ENCODE measurements at places on chromosomes 5 and 9. TPM values are rescaled to one million over a fixed set of nuclear protein-coding genes. Genes with fewer than 3 reads are reported as not detected.

Gene LAMC3
- 0.06 TPM for total RNA-seq

Gene ZNF366
- 3.3 TPM for total RNA-seq

Gene SPINK14
- not detected for total RNA-seq

Gene POLR3G
- total RNA-seq, result 0.42 TPM

Gene CTSV
- not detected for total RNA-seq

Gene APBB3
- total RNA-seq, result 11.4 TPM

Gene PAX5
- total RNA-seq, result not detected

Gene SNX18
- 93.3 TPM for total RNA-seq

Gene SH3GLB2
- 92.3 TPM for total RNA-seq

Gene SAP30L
- 52.9 TPM for total RNA-seq

Gene TMEM8B
- total RNA-seq, result 10.0 TPM

Gene ANKRD55
- 0.66 TPM for total RNA-seq

Gene SPATA31C1
- not detected for total RNA-seq

Gene FOXD1
- total RNA-seq, result 23.4 TPM

Gene NKD2
- total RNA-seq, result 3.0 TPM

Gene ARHGEF37
- 22.0 TPM for total RNA-seq

Gene NPR3
- 0.65 TPM for total RNA-seq

Gene FGD3
- total RNA-seq, result 5.0 TPM

Gene LCN15
- total RNA-seq, result not detected

Gene TPPP
- 28.7 TPM for total RNA-seq

Gene C5orf47
- not detected for total RNA-seq

Gene ADGRD2
- total RNA-seq, result not detected

Gene RC3H2
- 58.1 TPM for total RNA-seq

Gene FOXD4L5
- not detected for total RNA-seq

Gene KLF9
- 167 TPM for total RNA-seq

Gene PCAT7
- not detected for total RNA-seq

Gene ZNF367
- total RNA-seq, result 2.5 TPM

Gene PFN3
- not detected for total RNA-seq

Gene SLC28A3
- not detected for total RNA-seq

Gene IL4
- not detected for total RNA-seq

Gene PRELID1
- total RNA-seq, result 93.6 TPM

Gene ASS1
- 67.7 TPM for total RNA-seq

Gene MCC
- total RNA-seq, result 20.4 TPM

Gene SETD9
- total RNA-seq, result 20.8 TPM

Gene OR13D1
- total RNA-seq, result not detected

Gene C9orf50
- total RNA-seq, result not detected

Gene MRPL50
- 12.9 TPM for total RNA-seq

Gene SLC34A3
- total RNA-seq, result not detected

Gene SLC46A2
- total RNA-seq, result not detected

Gene CFAP77
- not detected for total RNA-seq

Gene LURAP1L
- 11.4 TPM for total RNA-seq

Gene BNC2
- 122 TPM for total RNA-seq

Gene DDX41
- total RNA-seq, result 66.9 TPM

Gene ZNF608
- 26.6 TPM for total RNA-seq

Gene AQP3
- 12.7 TPM for total RNA-seq

Gene PCDHGA11
- total RNA-seq, result 4.0 TPM

Gene FABP6
- not detected for total RNA-seq

Gene IFNA6
- not detected for total RNA-seq
